Thymus (tissue), 14 donors: ENCODE measurements at places on chromosomes 11 and 22. TPM values are rescaled to one million over a fixed set of nuclear protein-coding genes. Genes with fewer than 3 reads are reported as not detected.

DNA sequence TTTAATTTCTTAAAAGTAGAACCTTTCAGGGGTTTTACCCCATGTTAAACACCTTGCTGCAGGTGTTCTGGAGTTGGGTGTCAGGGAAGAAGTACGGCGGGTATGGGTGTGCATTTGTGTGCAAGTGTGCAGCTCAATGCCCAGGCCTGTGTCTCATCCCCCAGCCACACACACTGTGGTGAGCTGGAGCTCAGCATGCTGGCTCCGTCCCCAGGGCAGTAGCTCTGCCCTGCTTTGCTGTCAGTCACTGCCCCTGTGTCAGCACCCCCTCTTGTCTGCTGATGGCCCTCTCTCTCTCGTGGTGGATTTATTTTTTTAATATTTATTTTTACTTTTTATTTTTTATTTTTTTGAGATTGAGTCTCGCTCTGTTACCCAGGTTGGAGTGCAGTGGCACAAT lies 35.8 kb upstream of the MYO18B start:
- DNase-seq = no peak
- no peak overlapping the region for H3K27ac ChIP-seq
- no peaks in the 10 kb centered on the region for H3K27me3 ChIP-seq
- peaks cover 17% of the 10 kb centered on the region for H3K36me3 ChIP-seq

DNA sequence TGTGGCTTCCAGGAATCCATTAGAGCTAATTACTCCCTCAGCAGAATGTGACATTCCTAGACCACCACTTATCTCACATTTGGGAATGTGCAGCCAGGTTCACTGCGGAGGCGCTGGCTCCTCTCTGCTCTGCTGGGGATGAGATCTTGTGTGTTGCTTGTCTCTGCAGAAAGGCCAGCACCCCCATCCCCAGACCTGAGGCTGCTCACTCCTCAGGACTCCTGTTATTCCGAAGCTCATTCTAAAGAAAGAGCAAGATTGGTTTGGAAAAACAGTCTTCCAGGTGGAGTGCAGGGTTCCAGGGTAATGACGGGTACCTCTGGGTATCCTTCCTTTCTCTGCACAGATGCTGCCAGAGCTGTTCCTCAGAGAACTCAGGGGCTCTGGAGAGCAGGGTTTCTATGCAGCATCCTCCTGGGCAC lies 20.8 kb downstream of the RSPH14 start:
- no peak for DNase-seq
- no peak overlapping the region for H3K27ac ChIP-seq
- H3K4me3 ChIP-seq = no peak overlapping the region
- H3K36me3 ChIP-seq = no peaks in the 10 kb centered on the region
- no peaks in the 10 kb centered on the region for H3K27me3 ChIP-seq

DDIAS gene
- total RNA-seq = 8.1 TPM

ACO2 gene
- 33.9 TPM for total RNA-seq

DNA sequence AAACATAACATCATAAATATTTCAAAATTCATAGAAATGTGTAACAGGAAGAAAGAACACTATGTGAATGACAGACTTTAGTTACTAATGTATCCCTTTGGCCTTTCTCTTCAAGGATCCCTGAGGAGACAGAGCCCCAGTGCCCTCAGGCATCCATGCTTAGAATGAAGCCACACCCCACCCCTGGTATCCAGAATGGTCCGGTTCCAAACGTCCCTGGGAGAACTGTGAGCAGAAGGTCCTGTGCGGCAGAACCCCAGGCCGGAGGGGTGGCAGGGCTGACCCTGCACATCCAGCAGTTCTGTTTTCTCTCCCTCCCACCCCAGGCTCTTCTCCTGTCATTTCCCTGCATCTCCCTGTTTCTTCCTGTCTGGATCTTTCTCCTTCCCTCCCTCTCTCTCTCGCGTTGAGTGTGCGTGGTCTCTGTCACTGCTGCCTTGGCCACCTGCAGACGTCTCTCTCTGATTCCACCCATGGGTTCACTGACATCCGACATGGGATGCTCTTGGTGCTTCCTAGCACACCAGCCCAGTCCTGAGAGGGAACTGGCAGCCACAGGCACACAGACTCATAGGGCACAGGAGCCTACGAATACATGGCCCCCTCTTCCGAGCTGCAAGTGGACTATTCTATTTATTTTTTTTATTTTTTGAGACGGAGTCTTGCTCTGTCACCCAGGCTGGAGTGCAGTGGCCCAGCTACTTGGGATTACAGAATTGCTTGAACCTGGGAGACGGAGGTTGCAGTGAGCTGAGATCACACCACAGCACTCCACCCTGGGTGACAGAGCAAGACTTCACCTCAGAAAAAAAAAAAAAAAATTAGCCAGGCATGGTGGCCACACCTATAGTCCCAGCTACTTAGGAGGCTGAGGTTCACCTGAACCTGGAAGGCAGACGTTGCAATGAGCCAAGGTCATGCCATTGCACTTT lies 5.7 kb downstream of the RFPL1 start:
- H3K27ac ChIP-seq = no peak overlapping the region
- H3K27me3 ChIP-seq = peaks cover 4% of the 10 kb centered on the region
- H3K4me3 ChIP-seq = no peak overlapping the region

- H3K36me3 ChIP-seq = peaks cover 5% of the 10 kb centered on the region
- H3K27me3 ChIP-seq = no peaks in the 10 kb centered on the region
- no peak for DNase-seq
- no peaks in the 10 kb centered on the region for H3K4me1 ChIP-seq
- H3K4me3 ChIP-seq = no peak overlapping the region
- no peak overlapping the region for H3K27ac ChIP-seq
These were observed 33.5 kb upstream of the CSNK1E start for GRCh38 chr22:38350444-38351359.

FAM227A gene
- 0.66 TPM for total RNA-seq

GRCh38 chr22:46281866-46282678 lies 14.3 kb downstream of the TTC38 start:
- no peaks in the 10 kb centered on the region for H3K4me1 ChIP-seq
- no peak overlapping the region for H3K27ac ChIP-seq
- DNase-seq = no peak
- no peaks in the 10 kb centered on the region for H3K36me3 ChIP-seq
- H3K27me3 ChIP-seq = no peaks in the 10 kb centered on the region

- no peak for DNase-seq
- H3K27ac ChIP-seq = no peak overlapping the region
- H3K36me3 ChIP-seq = peaks cover 10% of the 10 kb centered on the region
- H3K4me1 ChIP-seq = peaks cover 32% of the 10 kb centered on the region
- no peaks in the 10 kb centered on the region for H3K27me3 ChIP-seq
- no peak overlapping the region for H3K4me3 ChIP-seq
These were observed 2.3 kb upstream of the SMPD1 start for GRCh38 chr11:6387811-6388599.

DNA sequence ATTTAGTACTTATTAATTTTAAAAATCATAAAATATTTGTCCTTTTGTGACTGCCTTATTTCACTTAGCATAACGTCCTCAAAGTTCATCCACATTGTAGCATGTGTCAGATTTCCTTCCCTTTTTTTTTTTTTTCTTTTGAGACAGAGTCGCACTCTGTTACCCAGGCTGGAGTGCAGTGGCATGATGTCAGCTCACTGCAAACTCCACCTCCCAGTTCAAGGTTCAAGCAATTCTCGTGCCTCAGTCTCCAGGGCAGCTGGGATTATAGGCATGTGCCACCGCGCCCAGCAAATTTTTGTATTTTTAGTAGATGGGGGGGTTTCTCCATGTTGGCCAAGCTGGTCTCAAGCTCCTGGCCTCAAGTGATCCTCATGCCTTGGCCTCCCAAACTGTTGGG lies 10.6 kb downstream of the RAB6A start:
- H3K27ac ChIP-seq = no peak overlapping the region
- DNase-seq = no peak
- H3K4me3 ChIP-seq = no peak overlapping the region
- H3K36me3 ChIP-seq = peaks cover 2% of the 10 kb centered on the region
- H3K4me1 ChIP-seq = peaks cover 4% of the 10 kb centered on the region

GDPD4 gene
- total RNA-seq = not detected

DNA sequence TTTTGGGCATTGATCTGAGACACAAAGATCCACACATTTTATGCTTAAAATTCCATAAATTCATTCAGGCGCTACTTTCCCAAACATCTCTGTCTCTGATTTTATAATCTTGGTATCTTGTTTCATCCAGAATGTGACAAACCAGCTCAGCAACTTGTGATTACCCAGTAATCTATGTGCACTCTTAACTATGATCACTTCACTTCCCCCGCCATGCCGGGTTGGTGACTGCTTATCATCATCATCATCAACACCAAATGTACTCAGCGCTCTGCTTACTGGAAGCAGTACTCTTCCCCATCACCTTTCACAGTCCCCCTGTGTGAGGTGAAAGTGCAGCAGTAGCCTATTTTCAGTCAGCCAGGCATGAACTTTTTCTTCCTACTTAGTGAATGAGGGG lies 15.2 kb upstream of the MMP7 start:
- no peak overlapping the region for H3K4me3 ChIP-seq
- no peak overlapping the region for H3K27ac ChIP-seq
- no peak for DNase-seq
- H3K27me3 ChIP-seq = no peaks in the 10 kb centered on the region

- H3K27ac ChIP-seq = peak overlapping the region; percentile 85
- H3K4me3 ChIP-seq = no peak overlapping the region
- H3K36me3 ChIP-seq = no peaks in the 10 kb centered on the region
- peaks cover 80% of the 10 kb centered on the region for H3K4me1 ChIP-seq
- no peak for DNase-seq
These were observed 29.0 kb downstream of the TXN2 start for GRCh38 chr22:36452250-36452977.

DNA sequence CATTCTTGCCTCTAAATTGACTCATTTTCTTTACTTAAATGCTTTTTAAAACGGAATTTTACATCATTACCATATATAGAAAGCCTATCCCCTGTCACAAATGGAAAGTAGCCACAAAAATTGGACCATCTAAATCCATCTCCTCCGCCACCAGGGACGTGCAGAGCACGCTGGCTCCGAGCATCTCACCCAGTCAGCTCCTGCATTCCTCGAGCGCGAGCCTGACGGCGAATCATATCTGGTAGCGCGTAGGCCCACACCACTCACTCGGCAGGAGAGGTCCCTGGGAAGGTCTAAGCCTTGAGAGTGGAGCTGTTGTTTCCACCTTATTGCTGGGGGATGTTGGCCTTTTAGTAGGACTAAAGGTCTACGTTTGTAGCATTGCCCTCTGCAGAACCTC lies 152.4 kb downstream of the TRIM29 start:
- H3K27me3 ChIP-seq = peaks cover 9% of the 10 kb centered on the region
- no peak for DNase-seq
- peaks cover 5% of the 10 kb centered on the region for H3K4me1 ChIP-seq
- no peaks in the 10 kb centered on the region for H3K36me3 ChIP-seq
- no peak overlapping the region for H3K27ac ChIP-seq

- no peak for DNase-seq
- no peak overlapping the region for H3K27ac ChIP-seq
- no peaks in the 10 kb centered on the region for H3K4me1 ChIP-seq
- H3K27me3 ChIP-seq = no peaks in the 10 kb centered on the region
- H3K4me3 ChIP-seq = no peak overlapping the region
These were observed 13.1 kb downstream of the TREH start for GRCh38 chr11:118666371-118666770.

- no peaks in the 10 kb centered on the region for H3K27me3 ChIP-seq
- no peak for DNase-seq
- H3K4me1 ChIP-seq = peaks cover 6% of the 10 kb centered on the region
These were observed 2.5 kb upstream of the TPST2 start for GRCh38 chr22:26592421-26592891.

ELMOD1 gene
- total RNA-seq = 0.05 TPM

DNA sequence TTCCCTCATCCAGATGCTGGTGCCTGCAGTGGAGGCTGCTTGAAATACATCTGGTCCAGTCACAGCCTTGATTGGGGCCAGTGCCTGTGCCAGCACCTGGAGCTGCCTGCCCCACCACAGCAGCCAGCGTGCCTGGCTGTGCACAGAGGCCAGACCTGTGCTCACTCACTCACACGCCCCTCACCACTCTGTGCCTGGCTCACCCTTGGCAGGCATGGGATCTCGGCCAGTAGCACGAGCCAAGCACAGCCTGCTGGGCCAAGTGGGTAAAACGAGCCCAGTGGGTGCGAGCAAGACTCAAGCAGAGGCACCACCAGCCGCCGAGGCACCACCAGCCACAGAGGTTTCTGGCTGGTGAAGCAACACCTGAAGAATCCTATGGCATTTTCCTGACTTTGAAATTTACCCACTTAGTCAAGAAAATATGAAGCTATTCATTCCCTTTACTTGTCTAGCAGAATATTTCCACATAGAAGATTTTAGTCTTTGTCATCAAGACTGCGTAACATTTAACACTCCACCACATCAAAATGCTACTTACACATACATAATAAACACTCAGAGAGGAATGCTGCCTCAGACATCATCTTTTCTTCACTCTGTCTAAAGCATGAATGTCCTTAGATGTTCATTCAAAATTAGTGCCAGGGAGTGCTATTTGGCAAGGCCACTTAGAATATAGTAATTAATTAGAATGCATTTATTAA lies 424.3 kb upstream of the FAT3 start:
- DNase-seq = no peak
- no peak overlapping the region for H3K27ac ChIP-seq
- H3K4me3 ChIP-seq = no peak overlapping the region
- H3K4me1 ChIP-seq = no peaks in the 10 kb centered on the region
- H3K36me3 ChIP-seq = no peaks in the 10 kb centered on the region
- no peaks in the 10 kb centered on the region for H3K27me3 ChIP-seq

DNA sequence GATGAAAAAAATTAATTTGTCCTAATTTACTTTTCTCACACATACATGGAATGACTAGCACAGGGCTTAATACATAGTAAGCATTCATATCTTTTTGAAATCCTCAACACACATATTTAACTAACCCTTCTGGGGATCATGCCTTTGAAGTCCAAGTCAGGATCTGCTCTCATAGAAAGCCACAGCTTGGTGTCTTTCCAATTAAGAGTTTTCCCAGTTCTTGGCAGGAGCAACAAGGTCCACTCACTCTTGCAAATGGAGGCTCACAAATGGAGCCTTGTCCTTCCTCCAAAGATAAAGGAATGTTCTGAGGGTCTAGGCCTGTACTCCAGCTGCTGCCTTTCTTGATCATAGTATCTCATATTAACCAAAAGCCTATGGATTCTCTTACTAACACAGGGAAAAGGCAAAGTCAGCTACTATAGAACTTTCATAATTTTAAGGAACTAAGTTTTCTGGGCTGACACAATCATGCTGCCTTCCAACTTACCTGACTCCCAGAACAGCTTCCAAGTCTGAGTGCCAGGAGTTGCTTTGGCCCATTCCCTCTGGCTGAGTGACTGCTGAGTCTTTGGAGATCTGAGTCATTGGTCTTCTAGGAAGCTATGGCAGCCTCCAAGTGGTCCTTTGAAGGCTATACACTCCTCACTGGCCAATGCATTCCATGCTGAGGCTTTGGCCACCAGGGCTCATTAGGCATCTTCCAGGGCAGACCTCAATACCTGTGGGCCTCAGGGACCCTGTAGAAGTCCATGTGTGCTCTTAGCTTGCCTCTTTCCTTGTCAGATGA lies 25.8 kb upstream of the NUCB2 start:
- no peaks in the 10 kb centered on the region for H3K27me3 ChIP-seq
- no peak for DNase-seq
- H3K27ac ChIP-seq = no peak overlapping the region
- no peaks in the 10 kb centered on the region for H3K36me3 ChIP-seq

GRCh38 chr22:33054001-33054675 lies 4.0 kb downstream of the SYN3 start:
- H3K4me1 ChIP-seq = peaks cover 5% of the 10 kb centered on the region
- no peak overlapping the region for H3K27ac ChIP-seq
- H3K27me3 ChIP-seq = peaks cover 32% of the 10 kb centered on the region

GRCh38 chr11:114115451-114115928 lies 56.0 kb downstream of the ZBTB16 start:
- peaks cover 32% of the 10 kb centered on the region for H3K4me1 ChIP-seq
- DNase-seq = no peak
- no peak overlapping the region for H3K27ac ChIP-seq
- H3K27me3 ChIP-seq = peaks cover 3% of the 10 kb centered on the region

- H3K27me3 ChIP-seq = no peaks in the 10 kb centered on the region
- no peaks in the 10 kb centered on the region for H3K36me3 ChIP-seq
- no peaks in the 10 kb centered on the region for H3K4me1 ChIP-seq
- H3K27ac ChIP-seq = no peak overlapping the region
These were observed 715.8 kb upstream of the LRRC4C start for GRCh38 chr11:42175203-42175602.

DTX4 gene
- total RNA-seq = 1.6 TPM
